ENCODE measurements at places on chromosomes 13 and 19.

DNA sequence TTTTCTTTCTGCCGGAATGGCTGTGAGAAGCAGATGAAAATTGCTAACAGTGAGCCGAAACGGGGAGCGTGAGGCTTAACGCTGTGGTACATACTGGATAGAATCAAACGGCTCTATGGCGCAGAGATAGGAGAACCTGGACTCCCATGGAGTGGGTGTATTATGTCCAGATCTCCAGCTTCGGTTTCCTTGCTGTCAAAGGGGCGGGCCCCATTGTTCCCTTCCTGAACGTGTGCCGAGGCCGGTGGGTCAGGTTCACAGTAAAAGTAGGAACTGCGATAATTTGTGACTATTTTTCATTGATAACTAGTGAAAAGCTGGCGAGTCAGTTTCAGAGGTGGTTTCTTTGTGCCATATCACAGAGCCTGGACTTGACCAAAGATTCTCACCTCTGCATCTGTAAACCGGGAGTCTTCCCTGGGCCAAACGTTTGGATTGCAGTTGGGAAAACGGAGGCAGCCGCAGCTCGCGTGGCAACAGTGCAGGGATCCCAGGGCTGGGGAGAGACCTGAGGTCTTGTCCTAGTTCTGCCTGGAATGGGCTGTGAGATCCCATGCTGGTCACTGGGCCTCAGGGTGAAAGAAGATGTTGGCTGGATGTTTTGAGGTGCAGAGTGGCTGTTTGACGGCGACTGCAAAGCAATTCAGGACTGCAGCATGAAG, 752 bp downstream of the RPL18A start:
- DNase-seq: no peak

DNA sequence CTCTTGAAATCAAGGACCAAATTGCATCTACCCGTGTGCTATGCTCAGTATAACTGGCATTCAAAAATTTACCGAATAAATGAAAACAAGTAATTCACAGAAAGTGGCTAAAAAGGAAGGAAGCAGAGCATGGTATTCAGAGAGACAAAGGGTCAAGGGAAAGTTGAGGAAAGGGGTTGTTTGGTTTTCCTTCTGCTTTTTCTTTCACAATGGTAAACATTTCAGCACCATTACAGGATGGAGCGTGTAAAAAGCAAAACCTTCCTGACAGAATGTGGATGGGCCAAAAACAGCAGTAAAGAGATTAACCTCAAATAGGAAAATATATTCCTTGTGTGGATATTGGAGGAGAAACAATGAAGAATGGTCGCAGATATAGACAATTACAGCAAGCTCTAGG, 14.8 kb downstream of the DIAPH3 start:
- DNase-seq: no peak

DNA sequence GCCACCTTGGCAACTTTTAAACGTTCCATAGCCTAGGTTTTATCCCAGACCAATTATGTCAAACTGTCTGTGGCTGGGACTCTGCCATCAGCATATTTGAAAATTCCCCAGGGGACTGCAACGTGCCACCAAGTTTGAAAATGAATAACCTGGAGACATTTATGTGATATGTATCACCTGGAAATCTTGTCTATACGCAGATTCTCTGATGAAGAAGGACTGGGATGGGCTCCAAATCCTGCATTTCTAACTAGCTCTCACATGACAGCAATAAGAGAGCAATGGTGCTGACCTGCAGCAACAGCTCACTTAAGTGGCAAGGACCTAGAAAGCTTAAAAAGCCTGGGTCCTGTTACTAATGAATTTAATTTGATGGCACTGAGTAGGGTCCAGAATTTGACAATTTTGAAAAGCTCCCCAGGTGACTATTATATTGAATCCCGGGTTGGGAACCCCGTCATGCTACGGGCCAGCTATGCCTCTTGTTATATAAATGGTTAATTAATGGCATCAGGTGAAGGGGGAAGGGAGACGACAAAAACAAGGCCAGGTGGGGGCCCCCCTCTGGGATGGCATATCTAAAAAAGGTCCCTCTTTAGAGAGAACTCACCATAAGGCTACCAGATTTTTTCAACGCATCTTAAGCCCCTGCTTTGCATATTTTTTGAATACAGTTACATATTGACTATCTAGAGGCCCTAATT, 213.7 kb downstream of the ZIC5 start:
- DNase-seq: no peak

- peak; percentile 59 for DNase-seq
These were observed 10.7 kb upstream of the CEACAM3 start for GRCh38 chr19:41785653-41786052.

DNA sequence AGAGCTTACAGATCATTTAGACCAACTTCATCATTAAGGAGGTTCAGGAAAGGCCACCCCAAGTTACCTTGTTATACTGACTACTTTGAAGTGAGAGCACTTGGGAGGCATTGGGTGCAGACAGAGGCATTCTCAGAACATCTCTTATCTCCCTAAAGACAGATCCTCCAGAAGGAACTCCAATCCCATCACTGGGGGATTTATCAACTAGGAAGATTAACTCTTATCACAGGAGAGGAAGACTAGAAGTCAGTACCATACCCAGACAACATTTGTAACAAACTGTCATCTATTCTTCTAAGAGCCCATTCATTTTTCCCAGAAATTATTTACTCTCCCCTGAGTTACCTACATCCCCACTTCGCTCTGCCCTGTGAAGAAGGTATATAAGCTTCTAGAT, 5.8 kb upstream of the RFXAP start:
- DNase-seq: no peak

DNA sequence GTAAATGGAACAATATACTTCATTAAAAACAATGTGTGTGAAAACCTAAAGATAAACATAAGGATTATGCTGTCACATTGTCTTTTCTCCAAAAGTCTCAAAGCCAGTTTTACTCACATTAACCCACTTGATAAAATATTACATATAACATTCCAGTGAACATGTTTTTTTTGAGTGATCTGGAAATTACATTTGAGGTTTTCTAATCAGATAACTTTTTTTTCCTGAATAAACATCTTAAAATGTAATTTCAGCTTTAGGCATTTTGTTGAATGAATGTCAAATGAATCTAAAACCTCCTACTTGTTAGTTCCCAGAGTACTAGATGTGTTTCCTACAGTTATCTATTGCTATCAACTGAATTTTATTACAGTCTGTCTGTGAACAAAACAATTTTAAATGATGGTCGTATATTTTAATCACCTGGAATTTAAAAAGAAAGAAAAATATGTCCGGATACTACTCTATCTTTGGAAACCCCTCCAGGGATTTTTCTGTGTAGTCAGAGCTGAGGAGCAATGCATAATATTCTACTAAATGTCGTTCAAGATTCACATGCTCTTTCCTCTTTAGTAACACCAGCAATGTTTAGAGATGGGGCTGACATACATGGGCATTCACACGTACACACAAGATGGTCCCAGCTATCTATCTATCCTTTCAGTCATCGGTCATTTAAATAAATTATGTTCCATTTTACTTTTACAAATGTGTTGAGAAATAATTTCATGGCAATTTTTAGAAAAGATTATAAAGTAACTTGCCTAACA, 283.9 kb downstream of the KLF12 start:
- no peak for DNase-seq

GRCh38 chr19:3785938-3786824, at the start of gene MATK:
TSS of gene MATK (minus strand) at chr19:3786381. CDS start at chr19:3785135, 1,246 bp downstream.
- no peak for DNase-seq

GRCh38 chr13:32262619-32263018, 52.5 kb downstream of the ZAR1L start:
- DNase-seq: no peak

DNA sequence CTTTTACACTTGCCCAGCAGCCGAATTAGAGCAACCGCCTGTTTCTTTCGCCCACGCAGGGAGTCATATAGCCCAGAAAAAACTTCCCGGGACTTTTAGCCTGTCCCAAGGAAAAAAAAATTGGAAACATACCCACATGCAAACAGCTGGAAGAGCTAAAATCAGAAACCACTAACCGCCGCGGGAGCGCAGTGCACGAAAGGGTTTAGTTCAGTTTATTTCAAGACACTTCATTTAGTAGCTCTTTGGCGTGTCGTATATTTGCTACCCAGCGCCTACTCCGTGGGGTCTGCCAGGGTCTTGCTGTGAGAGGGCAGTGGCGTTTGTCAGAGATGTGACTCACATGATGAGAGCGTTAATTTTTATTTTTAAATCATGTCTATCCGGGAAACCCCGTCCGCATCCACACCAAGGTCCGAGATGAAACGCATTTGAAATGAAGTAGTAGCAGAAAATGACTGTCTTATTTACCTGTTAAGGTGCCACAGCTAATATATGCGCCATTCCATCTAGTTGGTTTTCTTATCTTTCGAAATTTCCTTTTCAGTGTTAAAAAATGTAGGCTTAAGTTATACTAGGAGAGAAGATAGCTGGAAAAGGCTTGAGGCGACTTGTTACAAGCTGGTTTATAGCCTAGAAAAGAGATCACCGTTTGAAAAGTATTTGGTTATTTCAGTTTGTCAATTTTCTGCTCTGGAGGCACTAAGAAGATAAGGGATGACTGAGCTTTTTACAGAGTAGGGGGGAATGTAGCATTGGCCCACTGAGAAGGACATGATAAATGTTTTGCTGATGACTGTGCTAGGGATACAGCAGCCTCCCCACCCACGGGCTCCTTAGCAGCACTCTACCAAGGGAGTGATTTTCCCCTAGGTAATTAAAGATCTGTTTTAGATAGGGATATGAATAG, 1.7 kb downstream of the KLF5 start:
- DNase-seq: no peak

DNA sequence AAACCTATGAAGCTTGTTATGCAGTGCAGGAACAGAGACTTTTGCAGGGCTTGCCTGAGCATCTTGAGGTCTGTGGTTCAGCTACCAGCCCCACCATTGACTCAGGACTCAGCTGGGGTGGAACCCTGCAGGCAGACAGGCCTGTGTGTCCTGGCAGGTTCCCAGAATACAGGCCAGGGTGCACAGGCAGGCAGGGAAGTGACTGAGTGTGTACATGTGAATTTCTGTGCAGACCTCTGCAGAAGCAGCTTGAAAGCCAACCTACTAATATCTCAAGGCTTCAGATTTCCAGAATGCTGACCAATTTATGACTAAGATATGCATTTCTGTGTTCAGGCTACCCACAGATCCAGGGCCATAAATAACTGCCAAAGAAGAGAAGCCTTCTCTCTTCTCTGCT, 254.4 kb downstream of the DLEU7 start:
- no peak for DNase-seq

- DNase-seq: no peak
These were observed 98.3 kb downstream of the ELF1 start for GRCh38 chr13:40920826-40921225.

DNA sequence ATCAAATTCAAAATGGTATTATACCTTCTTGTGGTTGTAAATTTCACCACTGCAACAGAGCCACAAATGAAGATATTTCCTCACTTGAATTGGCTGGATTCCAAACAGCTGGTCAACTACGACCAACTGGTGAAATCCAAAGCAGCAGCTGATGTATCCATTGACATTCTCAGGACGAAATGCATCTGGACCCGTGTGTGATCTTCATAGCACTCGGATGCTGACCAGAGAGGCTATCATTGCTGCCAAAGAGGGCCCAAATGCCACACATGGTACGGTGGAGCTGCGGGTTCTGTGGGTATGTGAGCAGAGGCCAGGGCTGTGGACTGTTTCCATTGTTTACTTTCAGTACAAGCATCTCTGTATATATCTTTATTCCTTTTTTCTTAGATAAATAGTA, 25.6 kb upstream of the PCCA start:
- DNase-seq: no peak

DNA sequence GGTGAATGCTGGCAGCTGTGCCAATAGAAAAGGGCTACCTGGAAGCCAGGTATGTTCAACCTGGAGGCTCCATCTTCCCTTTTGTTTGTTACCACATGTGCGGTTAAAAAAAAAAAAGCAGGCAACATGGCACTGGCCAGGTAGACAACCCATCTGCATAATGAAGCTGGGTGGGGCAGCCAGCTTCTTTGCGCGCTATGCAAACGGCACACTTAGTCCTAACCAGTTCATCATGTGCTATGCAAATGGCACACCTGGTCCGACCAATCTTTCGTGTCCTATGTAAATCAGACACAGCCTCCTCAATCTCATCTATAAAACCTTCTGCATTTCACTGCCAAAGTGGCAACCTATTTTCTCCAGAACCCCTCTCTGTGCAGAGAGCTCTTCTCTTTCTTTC, 11.3 kb upstream of the IGSF23 start:
- DNase-seq: no peak

DNA sequence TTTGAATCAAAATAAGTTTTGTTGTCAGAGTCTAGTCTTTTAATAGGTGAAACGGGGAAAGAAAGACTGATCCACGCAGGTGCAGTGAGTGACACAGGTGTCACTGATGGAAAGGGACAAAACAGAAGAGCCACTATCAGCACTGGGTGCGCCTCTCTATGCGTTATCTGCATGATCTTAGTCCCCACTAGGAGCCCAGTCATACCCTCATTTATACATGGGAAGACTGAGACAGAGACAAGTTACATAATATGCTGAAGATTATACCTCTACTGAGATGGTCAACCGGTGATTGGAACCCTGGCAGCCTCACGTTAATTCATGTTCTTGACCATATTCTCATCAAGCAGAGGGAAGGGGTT, 3.4 kb downstream of the LRCH1 start:
- DNase-seq: no peak

GRCh38 chr13:45575146-45575829, 40.3 kb downstream of the ERICH6B start:
- DNase-seq: no peak

GRCh38 chr19:4970558-4971423, 1.9 kb downstream of the KDM4B start:
- no peak for DNase-seq

- no peak for DNase-seq
These were observed 405.8 kb downstream of the SPRY2 start for GRCh38 chr13:79935121-79935520.

GRCh38 chr13:40798380-40798779, 9.0 kb downstream of the SLC25A15 start:
- no peak for DNase-seq

GRCh38 chr13:51153527-51153926, 42.5 kb upstream of the C13orf42 start:
- DNase-seq: no peak

DNA sequence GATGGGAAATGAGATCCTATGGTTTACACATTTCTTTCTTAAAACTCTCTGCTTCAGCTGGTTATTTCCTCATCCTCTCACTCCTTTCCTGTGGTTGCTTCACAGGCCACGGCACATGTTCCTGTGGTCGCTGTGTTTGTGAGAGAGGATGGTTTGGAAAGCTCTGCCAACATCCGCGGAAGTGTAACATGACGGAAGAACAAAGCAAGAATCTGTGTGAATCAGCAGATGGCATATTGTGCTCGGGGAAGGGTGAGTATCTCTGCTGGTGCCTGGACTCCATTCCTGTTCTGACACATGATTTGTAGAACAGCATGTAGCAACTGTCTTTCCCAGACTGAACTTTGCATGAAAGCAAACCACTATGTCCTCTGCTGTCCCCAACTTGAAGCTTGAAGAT, 254.2 kb downstream of the ITGBL1 start:
- DNase-seq: no peak

DNA sequence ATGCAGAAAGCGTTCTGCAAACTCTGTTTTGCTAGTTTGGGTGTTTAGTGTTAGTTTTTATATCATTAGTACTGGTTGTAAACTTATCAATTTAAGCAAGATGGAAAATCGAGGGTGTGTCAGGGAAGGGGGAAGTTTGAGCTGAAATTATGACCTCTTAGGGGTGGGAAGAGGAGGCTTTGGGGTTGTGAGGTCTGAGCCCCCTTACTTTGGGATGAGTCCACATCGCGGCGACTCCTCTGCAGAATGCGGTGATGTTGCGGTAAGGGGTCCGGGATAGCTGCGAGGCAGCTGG, 743 bp upstream of the NDUFS7 start:
- no peak for DNase-seq

Measured in activated CD4-positive, alpha-beta T cell treated with anti-CD3 and anti-CD28 coated beads for 24 hours (primary cell).